ENCODE measurements at places on chromosomes 11 and 22.

DNA sequence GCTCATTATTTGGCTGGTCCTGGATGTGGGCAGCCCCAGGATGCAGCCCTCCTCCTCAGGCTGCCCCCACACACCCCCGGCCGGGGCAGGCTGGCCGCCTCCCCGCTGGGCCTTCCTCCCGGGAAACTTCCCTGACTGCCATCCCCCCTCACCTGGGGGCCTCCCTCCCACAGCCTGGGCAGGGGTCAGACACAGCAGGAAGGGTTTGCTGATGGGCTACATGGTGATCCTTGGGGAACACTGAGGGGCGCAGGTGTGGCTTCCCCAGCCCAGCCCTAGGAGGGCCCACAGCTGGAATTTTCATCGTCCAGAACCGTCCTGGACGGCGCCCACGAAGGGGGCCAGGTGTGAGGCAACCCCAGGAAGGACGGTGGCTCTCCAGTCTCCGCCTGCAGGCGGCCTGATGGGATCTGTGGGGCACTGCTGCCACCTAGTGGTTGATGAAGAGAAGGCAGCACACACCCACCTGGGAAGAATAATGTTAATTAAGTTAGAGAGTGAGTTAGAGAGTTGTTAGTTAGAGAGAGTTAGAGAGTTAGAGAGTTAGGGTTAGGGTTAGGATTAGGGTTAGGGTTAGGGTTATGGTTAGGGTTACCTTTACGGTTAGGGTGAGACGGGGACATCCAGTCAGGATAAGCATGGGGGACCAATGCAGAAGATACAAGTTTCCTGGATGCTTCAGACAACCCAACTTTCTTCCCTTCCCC, 75.9 kb upstream of the PRR5 start:
- peak; percentile 76 for DNase-seq

DNA sequence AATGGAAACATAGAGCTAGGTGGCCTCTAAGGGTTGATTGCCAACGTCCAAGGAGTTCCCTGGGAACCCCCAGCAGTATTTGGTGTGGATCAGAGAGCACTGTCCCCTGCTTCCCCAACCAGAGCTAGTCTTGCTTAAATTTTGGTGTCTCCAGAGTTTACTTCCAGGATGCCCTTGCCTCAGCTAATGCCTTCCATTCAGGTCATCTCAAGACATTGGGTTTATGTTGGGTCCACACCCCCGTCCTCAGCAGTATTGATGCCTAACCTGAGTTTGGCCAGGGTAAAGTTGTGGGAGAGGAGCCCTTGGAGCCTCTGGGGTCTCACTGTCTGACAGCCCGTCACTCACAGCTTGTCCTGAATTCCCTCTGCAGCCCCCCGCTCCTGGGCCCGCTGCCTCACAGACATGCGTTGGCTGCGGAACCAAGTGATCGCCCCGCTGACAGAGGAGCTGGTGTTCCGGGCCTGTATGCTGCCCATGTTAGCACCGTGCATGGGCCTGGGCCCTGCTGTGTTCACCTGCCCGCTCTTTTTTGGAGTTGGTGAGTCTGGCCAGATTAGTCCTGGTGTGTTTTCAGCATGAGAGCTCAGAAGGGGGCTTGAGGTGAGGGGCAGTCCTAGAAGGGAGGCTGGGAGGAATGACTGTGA, 1.4 kb downstream of the RCE1 start:
- no peak for DNase-seq

DNA sequence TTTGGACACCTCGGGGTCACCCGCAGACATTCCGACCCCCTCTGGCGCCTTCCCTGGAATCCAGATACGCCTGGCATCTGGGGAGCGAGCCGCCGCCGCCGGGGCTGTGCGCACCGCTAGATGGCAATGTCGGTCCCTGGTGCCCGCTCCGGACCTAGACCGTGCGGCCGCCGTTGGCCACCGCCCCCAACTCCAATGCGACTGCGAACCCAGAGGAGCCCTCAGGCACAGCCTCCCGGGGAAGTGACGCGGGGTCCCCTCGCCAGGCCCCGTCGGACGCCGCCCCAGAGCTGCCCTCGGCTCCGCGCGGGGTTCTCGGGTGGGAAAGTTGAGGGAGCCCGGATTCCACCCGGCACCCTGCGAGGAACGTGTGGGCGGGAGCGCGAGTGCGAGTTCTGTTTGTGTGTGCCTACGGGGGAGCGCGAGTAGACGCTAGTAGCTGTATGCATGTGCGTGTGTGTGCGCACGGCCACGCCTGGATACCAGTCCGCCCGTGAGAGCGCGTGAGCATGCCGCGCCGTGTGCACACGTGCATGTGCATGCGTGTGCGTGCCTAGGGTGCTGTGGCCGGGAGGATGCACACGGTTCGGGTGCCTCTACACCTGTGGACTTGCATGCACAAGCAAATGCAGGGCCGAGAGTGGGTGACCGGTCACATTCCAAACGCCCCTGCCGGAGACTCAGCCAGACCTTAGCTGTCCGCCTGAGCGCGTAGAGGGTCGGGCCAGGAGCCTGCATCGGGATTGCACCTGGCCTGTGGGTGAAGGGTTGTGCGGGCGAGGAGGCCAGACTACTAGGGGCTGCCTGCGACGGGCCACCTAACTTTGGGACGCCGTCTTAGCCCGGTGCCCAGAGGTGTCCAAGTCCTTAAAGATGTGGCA, 1.9 kb downstream of the CHRM4 start:
- no peak for DNase-seq

GRCh38 chr22:30598986-30599385, 7.3 kb upstream of the PES1 start:
- no peak for DNase-seq

DNA sequence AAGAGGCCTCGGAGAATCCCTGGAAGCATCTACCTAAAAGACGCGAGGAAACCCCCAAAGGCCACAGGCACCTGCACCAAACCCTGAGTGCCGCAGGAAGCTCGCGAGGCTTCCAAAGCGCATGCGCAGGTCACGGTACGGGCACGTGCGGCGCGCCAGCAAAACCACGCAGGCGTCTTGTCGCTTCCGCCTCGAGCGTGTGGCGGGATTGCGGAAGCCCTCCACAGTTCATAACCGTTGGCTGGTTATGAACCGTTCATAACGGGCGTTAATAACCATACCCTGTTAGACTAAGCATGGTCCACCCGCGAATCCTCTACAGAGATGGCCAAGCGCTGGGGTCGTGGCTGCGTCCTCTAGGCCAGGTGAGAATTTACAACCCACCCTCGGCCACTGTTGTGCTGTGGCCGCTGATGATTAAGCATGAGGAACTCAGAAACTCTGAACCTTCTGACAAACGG, 46.4 kb downstream of the MORC2 start:
- peak; percentile 75 for DNase-seq

- no peak for DNase-seq
These were observed 6.1 kb downstream of the PLEKHA7 start for GRCh38 chr11:17008099-17008498.

DNA sequence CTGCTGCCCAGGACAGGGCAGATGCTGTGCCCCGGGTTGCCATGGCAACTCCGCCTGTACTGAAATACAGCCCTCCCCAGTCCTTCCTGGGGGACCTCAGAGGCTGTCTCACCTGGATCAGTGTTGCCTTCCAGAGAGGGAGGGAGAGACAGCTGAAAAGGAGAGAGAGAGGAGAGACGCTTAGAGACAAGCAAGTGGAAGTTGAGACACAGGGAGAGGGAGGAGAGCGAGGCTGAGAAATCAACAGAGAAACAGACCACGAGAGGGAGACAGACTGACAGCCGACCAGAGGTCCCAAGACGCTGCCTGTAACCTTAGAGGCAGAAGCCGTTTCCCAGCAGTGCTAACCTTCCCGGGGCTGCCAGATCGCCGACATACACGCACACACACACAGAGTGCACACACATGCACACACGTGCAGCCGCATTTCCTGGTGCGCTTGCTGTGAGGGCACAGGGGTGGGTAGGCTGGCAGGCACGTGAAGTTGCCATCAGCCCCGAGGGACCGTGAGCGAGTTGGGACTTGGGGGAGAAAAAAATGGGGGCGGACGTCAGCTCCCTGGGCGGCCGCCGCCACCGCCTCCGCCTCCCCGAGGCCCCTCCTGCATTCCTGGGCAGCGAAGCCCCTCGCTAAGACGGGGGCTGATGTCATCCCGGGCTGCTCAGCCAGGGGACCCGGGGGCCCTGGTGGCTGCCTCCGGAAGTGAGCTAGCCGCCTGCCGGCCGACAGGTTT, 88.6 kb upstream of the CRYBB3 start:
- peak; percentile 91 for DNase-seq

- DNase-seq: peak; percentile 75
These were observed 35.0 kb downstream of the TPBGL start for GRCh38 chr11:75275581-75275980.

GRCh38 chr11:71206186-71206585, 46.2 kb downstream of the SHANK2 start:
- no peak for DNase-seq

DNA sequence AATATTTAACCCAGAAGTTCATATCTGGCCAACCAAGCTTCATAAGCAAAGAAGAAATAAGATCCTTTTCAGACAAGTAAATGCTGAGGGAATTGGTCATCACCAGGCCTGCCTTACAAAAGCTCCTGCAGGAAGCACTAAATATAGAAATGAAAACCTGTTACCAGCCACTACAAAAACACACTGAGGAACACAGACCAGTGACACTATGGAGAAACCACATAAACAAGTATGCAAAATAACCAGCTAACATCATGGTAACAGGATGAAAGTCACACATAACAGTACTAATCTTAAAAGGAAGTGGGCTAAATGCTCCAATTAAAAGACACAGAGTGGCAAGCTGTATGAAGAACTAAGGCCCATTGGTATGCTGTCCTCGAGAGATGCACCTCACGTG, 311.4 kb downstream of the DYNC2H1 start:
- no peak for DNase-seq

DNA sequence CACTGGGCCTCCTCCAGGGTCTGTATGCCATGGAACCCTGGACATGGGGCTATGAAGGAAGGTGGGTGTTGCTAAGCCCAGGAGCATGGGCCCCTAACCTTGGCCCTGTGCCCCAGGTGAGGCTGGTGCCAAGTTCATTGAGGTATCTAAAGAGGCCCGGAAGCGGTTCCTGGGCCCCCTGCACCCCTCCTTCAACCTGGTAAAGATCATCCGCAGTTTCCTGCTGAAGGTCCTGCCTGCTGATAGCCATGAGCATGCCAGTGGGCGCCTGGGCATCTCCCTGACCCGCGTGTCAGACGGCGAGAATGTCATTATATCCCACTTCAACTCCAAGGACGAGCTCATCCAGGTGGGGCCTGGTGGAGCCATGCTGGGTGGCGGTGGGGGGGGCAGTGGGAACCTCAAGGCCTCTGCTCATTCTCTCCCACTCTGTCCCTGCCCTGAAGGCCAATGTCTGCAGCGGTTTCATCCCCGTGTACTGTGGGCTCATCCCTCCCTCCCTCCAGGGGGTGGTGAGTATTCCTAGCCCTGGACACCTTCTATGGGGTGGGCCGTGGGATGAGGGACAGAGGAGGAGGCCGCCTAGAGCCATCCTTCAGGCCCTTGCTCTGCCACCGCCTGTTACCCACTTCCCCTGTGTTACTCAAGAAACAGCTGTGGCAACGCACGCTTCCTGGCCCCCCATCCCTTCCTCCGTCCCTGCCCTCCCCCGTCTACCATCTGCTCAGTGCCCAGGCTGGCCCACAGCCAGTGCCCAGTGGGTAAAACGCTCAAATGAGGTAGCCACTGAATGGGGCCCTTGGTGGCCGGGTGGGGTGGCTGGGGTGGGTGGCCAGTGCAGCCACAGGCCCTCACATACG, 3.0 kb downstream of the PNPLA2 start:
- DNase-seq: peak; percentile 65

DNA sequence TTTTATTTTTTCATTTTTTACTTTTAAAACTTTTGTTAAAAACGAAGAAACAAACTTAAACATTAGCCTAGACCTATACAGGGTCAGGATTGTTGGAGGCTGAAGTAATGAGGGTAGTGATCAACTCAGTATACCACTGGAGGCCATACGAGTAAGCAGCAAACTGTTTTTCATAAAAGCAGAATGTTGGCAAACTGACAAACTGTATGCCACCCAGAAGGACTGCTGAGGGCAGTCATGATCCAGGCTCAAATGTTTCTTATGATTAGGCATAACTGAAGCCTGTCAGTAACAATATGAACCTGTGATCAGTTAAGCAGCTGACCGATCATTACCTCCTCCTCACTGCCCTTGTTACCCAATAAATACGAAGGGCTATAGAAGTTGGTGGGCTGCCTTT, 10.2 kb upstream of the SC5D start:
- DNase-seq: no peak

DNA sequence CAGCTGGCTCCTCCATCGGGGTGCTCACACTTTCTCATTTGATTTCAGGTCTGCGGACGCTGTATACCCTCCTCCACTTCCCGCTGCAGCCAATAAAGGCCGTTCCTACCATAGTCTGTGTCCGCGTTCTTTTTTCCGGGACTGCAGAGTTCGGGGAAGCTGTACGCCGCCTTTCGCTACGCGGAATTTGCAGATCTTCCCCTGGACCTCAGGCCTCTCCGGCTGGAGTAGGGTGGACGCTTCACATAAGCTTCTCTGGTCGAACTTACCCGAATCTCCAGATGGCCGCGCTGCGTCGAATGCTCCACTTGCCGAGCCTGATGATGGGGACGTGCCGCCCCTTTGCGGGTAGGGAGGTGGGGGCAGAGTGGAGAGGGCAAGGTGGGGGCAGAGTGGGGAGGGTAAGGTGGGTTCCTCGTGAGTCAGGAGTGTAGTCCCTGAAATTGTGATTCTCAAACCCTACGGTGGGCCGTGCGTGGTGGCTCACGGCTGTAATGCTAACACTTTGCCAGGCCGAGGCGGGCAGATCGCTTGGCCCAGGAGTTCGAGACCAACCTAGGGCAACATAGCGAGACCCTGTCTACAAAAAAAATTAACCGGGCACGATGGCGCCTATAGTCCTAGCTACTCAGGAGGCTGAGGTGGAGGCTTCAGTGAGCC, 617 bp downstream of the CSKMT start:
- peak; percentile 60 for DNase-seq

DNA sequence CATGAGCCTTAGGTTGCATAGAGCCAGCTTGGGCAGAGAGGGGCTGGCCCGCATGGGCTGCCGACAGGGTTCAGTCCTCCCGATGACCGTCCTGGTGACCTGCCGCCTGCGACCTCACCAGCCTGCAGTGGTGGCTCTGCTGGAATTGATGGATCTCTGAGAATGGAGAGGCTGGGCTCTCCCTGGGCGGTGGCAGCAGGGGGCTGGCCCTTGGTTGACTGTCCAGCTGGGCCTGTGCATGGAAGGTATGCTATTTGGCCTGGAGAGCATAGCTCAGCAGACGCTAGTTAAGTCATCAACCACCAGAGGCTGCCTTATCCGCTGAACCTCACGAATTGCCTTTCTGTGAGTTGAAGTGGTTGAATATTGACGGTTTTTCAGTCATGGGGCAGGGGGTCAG, 19.7 kb downstream of the GRAMD4 start:
- DNase-seq: no peak

DNA sequence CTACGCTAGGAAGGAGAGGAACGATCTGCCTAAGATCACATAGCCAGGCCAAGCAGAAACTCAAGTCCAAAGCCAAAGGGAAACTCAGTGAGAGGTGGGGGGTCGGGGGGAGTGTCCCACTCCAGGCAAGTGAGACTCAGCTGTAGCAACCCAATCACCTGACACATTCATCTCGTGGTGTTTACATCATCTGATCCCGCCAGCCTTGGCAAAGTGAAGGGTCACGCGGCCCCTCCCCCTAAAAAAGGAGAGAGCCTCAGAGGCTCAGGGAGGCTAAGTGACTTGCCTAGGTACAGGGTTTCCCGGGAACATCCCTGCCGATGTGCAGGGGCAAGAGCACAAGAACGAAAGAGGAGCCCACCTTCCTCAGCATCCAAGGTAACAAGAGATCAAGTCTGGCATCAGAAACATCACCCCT, 21.5 kb downstream of the MYH9 start:
- DNase-seq: peak; percentile 90
